ENCODE measurements at places on chromosomes 4 and X.

GRCh38 chrX:39157796-39158195, 356.5 kb downstream of the MID1IP1 start:
- DNase-seq, result no peak

GRCh38 chr4:172124656-172125308, 311.6 kb downstream of the GALNTL6 start:
- no peak for DNase-seq

DNA sequence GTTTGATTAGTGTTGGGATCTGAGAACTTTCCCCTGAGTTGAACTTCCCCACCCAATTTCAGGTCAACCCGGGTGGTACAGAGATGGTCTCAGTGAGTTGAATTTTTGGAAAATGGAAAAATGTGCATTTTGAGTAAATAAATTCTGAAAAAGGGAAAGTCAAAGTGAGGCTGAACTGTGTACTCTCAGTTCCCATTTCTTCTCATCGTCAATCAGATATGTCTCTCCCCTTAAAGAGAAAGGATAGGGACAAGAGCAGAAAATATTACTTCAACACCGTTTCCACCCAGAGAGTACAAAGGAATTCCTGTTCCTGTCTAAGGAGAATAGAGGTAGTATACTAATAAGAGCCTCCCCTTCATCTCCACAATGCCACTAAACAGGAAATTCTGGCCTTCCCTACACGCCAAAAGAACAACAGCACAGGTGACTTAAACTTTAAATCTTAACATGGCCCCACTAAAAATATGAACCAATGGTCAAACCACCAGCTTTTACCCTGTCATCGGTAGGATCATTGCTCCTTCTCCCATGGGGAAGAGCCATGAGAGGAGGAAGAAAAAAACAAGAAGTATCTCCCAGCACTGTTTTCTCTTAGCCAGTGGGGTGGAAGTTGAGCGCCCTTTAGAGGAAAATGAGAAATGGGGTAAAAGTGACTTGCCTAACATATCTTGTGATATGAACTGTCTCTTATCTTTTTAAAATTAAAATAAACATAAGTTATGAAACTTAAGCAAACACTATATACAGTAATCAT, 30.3 kb downstream of the BMP3 start:
- no peak for DNase-seq

DNA sequence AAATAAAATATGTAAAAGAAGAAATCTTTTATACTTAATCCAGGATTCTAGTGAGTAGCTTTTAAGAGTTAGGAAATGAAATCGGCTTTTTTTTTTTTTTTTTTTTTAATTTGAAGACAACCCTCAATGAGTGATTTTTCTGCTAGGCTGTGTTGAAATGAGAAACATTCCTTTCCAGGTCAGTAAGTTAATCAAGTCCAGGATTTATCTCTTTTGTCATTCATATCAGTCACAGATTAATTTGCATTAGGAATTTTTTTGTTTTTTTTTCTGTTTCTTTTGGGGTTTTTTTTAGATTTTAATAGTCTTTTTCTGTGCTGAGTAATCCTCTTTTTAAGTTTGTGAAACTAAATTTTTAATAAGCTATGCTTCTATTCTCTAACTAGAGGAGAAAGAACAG, 448.1 kb downstream of the ADGRL3 start:
- DNase-seq, result no peak

GRCh38 chr4:161892951-161893350, 270.8 kb downstream of the FSTL5 start:
- DNase-seq, result no peak

DNA sequence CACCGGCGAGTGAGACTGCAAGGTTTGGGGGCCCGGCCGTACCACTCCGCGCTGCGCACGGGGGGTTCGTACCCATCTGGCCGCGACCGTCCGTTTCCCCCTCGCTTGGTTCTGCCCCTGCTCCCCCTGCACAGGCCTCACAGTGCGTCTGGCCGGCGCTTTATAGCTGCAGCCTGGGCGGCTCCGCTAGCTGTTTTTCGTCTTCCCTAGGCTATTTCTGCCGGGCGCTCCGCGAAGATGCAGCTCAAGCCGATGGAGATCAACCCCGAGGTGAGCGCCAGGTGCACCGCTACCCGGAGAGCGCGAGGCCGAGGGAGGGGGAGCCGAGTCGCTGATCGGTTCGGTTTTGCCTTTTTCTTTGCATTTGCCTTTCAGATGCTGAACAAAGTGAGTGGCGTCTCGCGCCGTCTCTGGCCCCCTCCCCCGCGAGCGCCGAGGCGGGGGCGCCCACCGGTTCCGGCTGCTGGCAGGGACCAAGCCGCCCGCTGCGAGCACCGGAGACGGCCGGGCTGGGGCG, at the start of gene UCHL1:
TSS of gene UCHL1 (plus strand) at position 189 of the 517 bp plus-strand sequence. CDS start at position 238, 49 bp downstream.
- peak; percentile 94 for DNase-seq

GRCh38 chr4:70544279-70544868, 26.0 kb downstream of the AMTN start:
- no peak for DNase-seq

DNA sequence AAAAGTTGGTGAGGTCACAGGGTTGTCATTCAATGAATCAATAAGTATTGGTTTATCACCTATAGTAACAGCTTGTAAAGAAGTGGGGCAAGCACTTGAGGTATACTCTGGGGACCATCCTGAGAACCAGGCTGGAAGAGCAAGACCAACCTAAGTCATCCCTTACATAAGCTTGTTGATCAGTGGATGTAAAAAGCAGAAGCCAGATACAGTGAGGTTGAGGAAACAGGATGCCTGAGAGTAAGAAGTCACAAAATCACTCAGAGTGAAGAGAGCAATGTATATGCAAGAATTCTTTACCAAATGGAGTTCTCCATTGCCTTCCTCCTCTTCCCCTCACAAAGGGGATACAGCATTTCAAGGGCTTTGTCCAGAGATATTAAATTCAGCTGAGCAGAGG, 76.3 kb upstream of the PACRGL start:
- DNase-seq, result no peak

- DNase-seq, result peak; percentile 41
These were observed 24.6 kb downstream of the SLC7A11 start for GRCh38 chr4:138217567-138217966.

DNA sequence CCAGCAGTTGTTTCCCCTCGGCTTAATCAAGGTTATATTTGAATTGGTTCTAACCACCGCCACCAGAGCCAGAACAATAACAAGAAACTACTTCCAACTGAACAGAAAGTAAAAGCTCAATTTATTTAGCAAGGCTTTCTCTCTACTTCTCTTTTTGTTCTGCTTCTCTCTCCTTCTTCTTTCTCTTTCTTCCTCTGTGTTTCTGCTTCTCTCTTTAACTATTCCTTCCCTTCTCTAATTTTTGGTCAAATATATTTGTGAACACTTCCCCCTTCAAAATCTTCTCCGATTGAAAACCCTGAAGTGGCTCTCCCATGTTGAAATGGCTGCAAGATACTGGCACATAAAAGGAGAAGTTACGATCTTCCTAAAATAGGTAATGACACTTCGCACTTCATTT, 1195.9 kb upstream of the PRKX start:
- no peak for DNase-seq

DNA sequence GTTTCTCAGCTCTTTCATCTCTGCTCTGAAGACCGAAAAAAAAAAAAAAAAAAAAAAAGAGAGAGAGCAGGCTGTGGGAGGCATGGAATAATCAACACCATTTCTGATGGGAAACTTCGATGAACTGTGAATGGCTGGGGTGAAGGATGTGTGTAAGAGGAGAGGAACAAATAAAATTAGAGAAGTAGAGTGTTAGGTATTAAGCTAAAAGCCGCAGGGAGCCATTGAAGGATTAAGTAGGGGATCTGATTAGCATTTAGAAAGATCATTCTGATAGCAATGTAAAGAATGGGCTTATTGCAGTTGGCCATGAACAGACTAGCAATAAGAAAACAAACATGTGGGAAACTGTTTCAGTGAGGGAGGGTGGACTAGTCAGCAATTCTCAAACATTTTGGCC, 33.6 kb upstream of the JADE1 start:
- no peak for DNase-seq

GRCh38 chrX:125646195-125646594, 326.5 kb downstream of the TEX13C start:
- DNase-seq, result no peak

DNA sequence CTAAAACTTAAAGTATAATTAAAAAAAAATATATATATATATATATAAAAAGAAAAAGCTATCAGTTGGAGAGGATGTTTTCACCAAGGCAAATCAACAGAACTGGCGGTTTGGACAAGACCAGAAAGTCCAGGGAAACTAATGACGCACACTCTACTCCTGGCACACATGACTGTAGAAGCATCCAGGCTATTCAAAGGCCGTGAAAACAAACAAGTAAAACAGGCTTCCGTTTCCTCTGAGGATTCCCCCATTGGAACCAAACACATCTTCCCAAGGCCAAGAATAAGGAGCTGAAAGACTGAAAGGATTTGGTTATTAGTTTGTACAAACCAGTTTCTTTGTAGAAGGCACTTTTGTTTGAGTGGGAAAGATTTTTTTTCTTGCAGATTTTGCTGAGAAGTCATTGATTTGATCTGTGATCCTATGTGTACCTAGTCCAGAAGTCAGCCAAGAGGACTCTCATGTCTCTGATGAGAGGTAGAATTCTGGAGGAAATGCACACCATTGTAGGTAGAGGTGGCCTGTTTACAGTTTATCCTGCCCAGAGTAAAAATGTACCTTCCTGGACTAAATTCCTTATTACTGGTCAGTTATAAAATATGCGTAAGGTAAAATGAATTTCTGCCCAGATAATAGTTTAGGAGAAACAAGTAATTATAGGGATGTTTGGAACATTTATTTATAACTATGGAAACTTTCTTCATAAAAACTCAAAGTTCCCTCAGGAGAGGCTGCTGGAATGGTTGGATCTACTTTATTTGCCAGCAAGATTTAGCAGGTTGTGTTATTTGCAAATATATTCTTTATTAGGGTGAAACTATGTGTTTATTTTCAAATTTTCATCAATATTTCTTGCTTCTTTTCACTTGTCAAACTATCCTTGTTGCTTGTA, 66.5 kb downstream of the DMP1 start:
- no peak for DNase-seq

- no peak for DNase-seq
These were observed 44.0 kb upstream of the EOLA2 start for GRCh38 chrX:149982310-149982709.

DNA sequence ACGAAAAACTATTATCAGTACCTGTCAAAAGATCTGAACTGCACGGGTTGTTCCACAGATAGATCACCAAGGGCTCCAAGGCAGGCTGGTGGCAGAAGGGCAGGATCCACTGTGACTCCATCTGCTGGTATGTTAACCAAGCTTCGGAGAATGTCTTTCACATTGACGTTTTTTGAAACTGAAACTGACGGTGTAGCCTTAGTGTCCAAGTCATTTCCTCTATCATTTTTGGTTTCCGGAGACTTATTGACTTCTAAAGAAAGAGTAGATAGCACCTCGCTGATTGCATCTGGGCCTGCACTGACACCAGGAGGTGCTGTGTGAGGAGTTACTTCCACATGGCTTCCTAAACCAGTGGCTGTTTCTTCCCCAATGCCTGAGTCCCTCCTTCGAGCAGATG, 186.9 kb downstream of the LRBA start:
- DNase-seq, result no peak

DNA sequence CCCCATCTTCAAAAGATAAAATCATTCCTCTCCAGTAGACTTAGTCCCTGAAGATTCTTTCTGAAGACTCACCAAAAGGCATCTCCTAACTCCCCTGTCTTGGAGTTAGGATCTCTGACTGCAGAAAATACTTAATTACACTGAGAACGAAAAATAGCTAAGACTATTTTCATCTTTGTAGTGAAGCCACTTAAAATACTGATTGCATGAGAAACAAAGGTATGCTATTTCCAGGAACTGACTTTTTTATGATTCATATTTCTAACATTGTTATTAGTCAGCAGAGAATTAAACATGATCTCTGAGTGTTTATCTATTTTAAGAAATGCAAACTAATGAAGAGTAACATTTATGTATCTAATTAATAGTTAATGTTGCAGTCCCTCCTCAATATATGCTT, 71.8 kb upstream of the NR3C2 start:
- DNase-seq, result no peak

- DNase-seq, result peak; percentile 5
These were observed 63.6 kb upstream of the NKX1-1 start for GRCh38 chr4:1469607-1470392.

GRCh38 chr4:143616771-143617170, 83.7 kb downstream of the FREM3 start:
- DNase-seq, result no peak

DNA sequence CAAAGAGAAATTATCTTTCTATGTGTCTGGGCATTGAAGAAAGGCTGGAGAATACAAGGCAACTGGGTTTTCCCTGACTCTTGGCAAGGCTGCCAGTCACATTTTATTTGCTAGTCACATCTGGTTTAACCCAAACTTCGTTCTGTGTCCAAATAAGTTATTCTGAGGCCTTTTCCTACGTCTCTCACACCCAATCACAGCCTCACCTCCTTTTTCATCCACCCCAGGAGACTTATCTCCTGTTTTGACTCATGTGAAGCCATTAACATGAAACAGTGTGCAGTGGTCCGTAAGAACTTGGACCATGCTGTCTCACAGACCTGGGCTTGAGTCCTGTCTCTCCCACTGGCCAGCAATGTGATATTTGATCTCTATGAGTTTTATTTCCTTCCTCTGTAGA, 59.3 kb downstream of the CNGA2 start:
- no peak for DNase-seq

DNA sequence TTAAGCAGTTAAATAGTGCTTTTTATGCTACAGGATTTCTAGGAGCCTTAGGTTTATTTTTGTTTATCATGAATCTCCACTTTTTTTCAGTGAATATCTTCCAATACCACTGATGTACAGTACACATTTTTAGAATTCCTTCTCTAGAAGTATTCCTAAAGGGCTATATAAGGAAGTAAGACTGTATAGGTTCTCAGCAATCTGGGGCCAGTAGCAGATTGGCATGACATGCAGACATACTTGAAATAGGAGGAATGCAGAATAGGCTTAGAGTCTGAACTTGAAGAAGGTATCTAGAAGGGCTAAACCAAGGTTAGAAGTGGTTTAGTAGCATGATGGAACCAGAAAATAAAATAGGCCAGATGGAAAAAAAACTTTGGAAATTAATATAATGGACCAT, 29.8 kb downstream of the HEPH start:
- DNase-seq, result no peak

GRCh38 chrX:111831343-111831742, 44.6 kb upstream of the TRPC5OS start:
- DNase-seq, result no peak

DNA sequence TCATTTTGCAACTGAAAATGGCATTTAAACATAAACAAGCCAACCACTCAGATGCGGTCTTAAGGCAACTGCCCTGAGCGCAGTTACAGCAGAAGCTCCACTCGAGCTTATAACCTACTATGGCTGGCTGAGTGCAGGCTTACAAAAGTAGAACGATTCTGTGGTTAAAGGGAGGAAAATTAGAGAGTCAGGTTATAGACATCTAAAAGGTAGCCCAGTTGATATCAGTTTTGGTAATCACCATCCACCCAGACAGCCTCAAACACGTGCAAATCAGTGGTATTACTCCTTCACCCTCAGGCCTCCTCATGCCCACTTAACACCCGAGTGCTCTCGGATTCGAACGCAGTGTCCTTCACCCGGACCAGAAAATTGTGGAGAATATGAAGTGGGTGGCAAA, 3.1 kb downstream of the LEF1 start:
- DNase-seq, result no peak

Data from posterior cingulate gyrus (tissue), 11 donors.